ENCODE measurements at places on chromosomes 5 and 9.

DNA sequence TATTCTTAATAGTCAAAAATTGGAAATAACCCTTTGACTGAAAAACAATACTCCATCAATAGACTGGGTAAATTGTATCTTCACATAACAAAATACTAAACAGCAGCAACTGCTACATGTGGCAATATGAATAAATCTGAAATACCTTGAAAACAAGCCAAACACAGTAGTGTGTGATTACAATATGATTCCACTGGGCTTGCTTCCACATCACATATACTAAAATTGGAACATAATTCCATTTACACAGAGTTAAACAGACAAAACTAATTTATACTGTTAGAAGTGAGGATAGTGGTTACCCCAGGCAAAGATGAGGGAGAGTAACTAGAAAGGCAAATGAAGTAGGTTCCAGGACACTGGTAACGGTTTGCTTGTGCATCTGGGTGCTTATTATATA, 20.4 kb downstream of the FNIP1 start:
- no peak for DNase-seq

DNA sequence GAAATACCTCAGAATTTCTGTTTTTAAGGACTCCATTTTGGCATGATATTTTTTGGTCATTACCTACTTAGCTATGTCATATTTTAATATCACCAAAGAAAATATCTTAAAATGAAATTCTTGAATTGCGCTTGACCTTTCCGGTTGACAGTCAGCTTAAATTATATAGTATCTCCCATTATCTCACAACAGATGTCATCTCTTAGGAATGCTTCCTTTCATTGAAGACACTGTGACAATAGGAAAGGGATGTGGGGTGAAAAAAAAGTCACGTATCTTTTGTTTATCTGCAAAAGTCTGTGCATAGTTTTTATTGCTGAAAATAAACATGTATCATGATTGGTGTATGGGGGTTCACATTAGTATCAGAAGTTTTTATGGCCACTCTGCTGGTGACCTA, 105.8 kb downstream of the INVS start:
- no peak for DNase-seq

- DNase-seq: no peak
Observed at GRCh38 chr5:75320371-75320770, 16.6 kb upstream of the HMGCR start.

- no peak for DNase-seq
Observed at GRCh38 chr5:91111473-91112238, 271.5 kb downstream of the ARRDC3 start.

DNA sequence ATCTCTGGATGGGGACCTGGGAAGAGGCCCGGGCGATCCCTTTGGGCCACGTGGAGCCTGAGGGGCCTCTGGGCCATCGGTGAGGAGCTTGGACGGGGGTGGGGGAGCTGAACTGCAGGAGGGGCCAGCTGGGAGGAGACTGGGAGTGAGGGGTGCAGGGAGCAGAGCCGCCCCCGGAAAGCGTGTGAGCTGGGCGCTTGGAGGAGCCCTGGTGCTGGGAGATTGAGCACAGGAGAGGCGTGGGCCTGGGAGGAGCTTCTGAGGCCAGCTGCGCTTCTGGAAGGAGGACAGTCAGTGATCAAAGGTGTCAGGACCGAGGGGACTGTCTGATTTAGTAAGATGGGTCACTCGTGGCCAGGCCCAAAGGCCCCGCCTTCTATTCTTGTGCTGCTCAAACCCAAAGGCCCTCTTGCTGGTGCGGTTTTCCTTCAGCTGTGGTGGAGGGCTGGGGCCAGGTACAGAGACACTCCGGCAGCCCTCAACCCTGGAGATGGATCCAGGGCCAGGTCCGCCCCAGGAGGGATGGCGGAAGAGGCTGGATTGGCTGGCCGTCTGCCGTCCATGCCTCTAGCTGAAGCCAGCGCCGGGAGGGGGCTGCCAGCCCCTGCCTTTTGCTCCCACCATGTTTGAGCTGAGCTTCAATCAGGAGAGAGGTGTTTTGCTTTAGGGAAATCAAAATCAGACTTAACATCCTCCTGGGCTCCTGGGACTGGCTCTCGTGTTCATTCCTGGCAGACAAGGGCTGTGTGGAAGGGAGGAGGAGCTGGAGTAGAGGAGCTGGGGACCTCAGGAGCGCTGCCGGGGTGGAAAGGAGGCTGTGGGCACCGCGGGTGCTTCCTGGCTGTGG, 21.6 kb downstream of the NCS1 start:
- DNase-seq: no peak

DNA sequence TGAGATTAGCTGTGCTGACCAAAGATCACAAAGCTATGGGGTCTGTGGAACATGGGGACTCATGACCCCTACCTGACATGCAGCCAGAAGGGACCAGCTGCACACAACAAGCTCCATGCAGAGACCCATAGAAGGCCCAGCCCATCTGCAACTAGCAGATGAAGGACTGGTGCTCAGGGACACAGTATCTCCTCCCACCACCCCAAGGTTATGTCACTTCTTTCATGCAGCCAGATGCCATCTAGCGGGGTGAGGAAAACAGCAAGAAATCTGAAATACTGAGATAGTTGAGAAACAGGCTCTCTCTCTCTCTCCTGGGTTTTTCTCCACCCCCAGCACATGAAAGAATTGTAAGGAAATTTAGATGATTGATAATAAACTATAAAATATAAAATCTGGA, 161.3 kb upstream of the DAPK1 start:
- DNase-seq: no peak

DNA sequence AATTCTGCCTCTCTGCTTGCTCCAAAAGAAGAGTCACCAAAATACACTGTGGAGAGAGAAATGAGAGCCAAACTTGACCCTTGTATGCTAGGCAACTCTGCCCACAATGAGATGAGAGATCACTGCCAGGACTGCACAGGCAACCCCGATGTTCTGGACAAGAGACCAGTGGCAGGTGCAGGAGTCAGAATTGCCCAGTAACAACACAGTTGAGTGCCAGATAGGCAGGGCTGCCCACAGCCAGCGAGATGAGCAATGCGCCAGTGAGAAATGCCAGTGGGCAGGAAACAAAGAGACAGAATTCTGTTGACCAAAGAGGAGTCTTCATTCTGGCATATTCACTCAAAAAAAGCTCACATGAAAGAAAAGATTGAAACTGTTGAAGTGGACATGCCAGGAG, 570.7 kb downstream of the CAAP1 start:
- DNase-seq: no peak

DNA sequence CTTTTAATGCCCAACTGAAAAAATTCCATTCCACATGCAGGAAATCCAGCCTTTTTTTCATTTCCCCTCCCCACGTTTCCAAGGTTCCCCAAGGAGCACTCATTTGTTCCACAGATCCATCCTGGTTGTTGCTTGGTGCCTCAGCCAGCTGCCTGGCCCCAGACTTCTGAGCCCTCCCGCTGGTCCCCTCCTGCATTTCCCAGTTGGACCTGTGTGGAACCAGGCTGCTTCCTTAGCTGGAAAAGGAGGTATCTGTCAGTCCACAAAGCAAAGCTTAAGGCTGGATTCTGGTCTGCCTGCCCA, 44.8 kb downstream of the ANGPTL2 start:
- DNase-seq: no peak

DNA sequence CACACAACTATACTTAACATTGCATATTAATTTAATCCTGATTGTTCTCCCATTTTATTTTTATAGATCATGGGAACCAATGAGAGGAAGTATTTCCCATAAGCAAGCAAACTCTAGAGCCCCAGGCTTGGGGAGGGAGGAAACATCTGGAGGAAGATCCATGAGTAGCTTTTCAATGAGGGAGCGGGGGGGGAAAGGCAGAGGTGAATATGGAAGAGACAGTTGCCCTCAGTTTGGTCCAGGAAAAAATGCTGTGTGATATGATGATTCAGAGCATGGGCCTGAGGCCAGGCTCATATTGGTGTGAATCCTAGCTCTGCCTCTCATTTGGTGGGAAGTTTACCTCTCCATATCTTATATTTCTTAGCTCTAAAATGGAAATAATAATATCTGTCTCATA, 42.2 kb upstream of the ALDOB start:
- DNase-seq: no peak

DNA sequence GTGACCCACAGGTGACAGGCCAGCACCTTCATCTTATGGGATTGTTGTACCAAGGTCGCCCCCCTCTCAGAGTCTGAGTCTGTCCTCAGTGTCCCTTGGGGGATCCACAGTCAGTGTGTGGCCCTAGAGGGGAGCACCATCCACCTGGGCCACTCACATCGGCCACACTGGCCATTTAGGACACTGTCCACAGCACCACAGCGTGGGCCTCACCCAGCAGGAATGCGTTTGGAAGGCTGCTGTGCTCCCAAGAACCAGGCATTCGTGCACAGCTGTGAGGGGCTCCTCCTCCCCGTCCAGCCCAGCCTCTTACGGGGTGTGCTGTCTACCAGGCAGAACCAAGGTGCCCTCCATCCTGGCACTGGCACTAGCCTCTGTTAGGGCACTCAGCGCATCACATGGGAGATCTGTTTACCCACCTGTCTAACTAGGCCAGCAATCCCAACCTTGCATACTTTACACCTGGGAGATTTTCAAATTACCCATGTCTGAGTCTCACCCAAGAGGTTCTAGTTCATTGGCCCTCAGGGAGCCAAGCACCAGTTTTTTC, 24.5 kb upstream of the UBE2QL1 start:
- DNase-seq: no peak

DNA sequence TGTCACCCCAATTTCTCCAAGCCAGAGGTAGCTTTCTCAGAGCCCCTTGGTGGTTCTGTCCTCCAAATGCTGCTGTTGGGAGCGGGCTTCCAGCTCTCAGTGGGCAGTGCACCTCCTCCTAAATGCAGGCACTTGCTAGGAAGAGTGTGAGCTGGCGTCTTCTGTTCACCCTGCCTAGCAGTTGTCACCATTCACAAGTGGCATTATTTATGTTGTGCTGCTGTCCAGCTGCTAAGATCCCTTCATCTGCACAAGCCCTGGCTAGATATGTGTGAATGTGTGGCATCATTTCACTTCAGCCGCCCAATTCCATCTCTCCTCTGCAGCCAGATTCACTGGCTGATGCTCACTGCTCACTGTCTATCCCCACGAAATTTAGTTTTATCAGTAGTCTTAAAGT, 43.7 kb downstream of the SLC36A1 start:
- DNase-seq: no peak

DNA sequence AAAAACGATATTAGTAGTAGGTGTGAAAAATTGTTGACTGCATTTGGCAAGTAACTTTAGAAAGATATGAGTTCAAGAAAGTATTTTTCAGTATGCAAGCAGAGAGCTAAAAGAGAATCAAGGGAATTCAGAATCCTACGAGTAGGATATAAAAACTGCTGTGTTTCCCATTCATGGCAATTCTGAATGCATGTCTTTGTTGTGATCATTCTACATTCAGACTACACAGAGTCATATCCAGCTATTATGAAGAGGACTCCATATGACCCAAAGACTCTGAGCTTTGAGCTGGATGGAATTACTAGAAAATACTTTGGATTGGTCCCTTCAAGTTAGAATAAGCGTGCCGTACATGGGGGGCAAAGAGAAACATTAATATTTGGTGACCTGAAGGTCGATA, 12.0 kb downstream of the IFNE start:
- no peak for DNase-seq

DNA sequence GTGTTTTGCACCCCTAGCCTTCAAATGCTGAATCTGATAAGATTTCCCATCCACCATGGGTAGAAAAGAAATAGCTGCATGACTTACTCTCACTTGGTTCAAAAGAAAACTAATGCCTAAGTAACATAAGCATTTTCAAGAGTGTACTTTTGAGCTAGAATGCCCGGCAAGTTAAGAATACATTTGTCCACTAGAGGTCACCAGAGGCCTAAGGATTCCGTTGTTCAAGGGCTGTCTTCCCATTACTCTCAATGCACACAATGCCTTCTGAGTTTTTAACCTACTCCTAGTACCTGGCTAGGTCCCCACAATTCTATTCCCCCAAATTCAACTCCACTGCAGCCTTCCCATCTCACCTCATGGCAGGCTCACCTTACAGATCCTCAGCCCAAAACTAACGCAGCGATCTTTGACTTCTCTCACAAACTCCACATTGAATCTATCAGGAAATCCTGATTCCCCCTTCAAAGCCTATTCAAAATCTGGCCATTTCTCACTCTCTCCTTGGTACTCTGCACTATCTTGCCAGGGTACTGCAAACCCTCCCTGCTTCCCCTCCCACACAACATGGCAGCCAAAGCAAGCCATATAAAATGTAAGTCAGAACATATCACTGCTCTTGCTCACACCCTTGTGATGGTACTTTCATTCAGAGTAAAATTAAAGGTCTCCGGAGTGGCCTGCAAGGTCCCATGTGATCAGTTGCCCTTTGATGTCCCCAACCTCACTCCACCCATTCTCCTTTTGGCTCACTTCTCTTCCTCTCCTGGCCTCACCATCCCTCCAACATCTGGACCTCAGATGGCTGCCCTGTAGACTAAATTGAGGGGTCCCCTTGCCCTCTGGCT, 13.4 kb downstream of the OXCT1 start:
- DNase-seq: peak; percentile 60

GRCh38 chr5:78642701-78643100, 5.9 kb downstream of the LHFPL2 start:
- DNase-seq: no peak

DNA sequence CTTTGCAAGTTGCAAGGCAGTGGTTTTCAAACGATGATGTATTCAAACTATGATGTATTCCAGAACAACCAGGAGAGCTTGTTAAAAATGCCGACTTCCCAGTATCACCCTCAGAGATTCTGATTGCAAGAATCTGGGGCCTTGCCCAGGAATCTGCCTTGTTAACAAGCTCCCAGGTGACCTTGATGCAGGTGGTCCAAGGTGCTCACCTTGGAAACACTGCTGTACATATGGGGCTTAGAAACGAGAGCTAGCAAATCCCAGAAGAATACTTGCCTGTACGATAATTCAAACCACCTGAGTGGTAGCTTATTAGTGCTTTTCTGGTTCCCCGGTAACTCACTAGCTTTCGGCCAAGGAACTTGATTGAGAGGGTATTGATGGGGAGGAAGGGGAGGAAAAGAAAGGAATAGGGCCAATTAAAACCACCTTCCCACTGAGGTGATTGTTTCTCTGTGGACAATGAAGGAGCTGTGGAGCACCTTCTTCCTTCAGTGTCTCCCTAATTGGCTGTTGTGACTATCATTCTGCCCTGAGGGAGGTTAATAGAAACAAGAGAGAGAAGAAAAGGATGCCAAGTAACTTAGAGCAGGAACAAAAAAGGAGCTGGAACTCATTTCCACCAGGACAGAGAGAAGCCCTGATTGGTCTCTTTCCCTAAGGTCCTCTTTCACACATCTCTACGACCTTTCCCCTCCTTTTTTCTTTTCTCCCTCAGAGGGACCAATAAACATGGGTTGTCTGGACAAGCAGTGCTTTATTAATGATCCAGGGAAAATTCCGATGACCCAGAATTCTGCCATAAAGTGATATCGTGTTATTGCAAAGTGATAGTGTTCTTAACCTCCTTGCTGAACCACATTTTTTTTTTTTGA, 218.8 kb downstream of the TMEM167A start:
- DNase-seq: no peak
